Activated naive CD4-positive, alpha-beta T cell treated with anti-CD3 and anti-CD28 coated beads, Interleukin-2, amount 10 ng/mL, durations not matched to agents 7 days and 5 days (primary cell): ENCODE measurements at places on chromosomes 6 and 20.

DNA sequence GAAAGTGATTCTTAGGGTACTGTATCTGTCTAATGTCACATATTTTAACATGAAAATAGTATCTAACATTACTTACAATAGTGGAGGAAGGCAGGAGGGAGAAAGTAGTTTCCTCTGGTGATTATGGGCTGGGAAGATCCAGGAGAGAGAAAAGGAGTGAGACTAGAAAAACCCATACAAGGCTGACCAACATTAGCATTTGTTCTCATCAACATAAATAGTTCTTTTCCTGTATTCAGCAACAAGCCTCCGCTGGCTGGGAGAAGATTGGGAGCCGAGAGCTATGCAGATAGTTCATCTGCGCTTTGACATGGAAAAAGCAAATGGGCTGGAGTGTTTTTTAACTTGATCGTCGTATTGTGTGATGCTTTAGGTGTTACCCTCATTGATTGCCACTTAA, 239.4 kb downstream of the PHACTR1 start:
- no peak for DNase-seq
- H3K27ac ChIP-seq, result no peak overlapping the region
- peaks cover 19% of the 10 kb centered on the region for H3K4me1 ChIP-seq
- H3K36me3 ChIP-seq, result no peaks in the 10 kb centered on the region

DNA sequence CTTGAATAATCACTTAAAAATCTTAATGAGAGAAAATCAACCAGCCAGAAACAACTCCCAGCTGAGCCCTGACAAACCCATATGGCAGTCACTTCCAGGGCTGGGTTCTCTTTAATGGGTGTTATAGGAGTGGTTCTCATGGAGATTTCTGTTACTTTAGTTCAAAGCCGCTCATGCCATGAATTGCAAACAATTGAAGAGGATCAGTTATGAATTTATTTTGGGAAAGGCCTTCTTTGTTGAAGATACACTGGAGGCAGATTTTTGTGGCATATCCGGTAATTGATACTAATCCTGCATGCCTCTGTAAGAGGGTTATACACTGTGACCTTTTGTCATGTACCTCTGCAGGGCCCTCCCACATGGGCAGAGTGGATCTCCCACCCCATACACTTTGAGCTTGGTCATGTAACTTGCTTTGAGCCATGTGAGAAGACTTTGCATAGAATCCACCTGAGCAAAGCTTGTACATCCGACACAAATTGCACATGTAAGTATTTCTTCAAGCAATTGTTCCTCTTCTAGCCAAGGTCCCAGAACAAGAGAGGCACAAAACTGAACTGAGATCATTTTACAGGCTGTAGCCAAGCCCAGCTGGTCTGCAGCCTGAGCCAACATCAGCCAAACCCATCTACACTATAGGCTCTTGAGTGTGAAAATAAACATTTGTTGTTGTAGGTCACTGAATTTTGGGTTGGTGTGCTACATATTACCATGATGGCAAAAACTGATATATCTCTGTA, 492.3 kb downstream of the PREX1 start:
- peaks cover 24% of the 10 kb centered on the region for H3K27me3 ChIP-seq
- no peak for DNase-seq
- no peak overlapping the region for H3K4me3 ChIP-seq
- H3K36me3 ChIP-seq, result no peaks in the 10 kb centered on the region
- H3K4me1 ChIP-seq, result no peaks in the 10 kb centered on the region

DNA sequence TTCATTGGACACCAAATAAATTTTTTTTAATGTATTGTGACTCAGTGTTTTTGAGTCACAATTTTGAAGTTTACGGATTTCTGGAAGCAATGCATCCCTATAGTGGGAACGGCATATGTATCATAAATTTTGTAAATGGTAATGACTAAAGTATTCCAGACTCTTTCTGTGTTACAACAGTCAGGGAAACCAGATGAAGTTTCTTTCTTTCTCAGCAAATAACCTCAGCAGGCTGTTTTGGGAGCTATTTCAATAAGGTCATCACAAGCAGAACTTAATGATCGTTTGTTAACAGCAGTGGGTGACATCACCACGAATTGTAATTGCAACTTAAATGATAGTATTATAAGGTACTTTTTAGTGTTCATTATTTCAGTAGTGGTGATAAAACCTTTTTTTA, 52.0 kb downstream of the HIVEP1 start:
- no peak for DNase-seq
- no peak overlapping the region for H3K27ac ChIP-seq
- H3K4me1 ChIP-seq, result peaks cover 40% of the 10 kb centered on the region

- H3K4me3 ChIP-seq, result no peak overlapping the region
- H3K27ac ChIP-seq, result peak overlapping the region; percentile 91
- H3K36me3 ChIP-seq, result peaks cover 3% of the 10 kb centered on the region
- H3K4me1 ChIP-seq, result peaks cover 37% of the 10 kb centered on the region
- peak; percentile 60 for DNase-seq
- peaks cover 13% of the 10 kb centered on the region for H3K27me3 ChIP-seq
These were observed 17.9 kb downstream of the C6orf15 start for GRCh38 chr6:31094389-31094881.

- H3K4me1 ChIP-seq, result peaks cover 35% of the 10 kb centered on the region
- no peak overlapping the region for H3K4me3 ChIP-seq
These were observed 27.5 kb downstream of the SASH1 start for GRCh38 chr6:148370176-148370575.

- no peaks in the 10 kb centered on the region for H3K4me1 ChIP-seq
- H3K27ac ChIP-seq, result no peak overlapping the region
- no peak for DNase-seq
These were observed 114.6 kb upstream of the HTR1E start for GRCh38 chr6:86822747-86823146.

DNA sequence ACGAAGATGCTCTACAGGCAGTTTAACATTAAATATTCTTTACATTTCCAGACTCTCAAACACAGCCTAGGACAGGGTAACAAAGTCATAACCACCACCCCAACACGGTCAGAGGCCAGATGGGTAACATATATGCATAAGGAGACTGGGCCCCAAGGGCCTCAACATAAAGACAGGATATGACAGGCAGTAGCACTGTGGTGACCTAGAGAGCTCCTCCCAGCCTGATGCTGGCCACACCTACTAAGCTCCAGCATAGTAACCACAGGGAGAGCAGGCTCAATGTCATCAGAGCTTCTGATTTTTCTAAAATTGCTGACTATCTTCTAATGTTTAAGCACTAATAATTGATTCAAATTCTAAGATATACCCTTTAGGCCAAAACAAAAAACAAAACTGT, 21.7 kb downstream of the SMLR1 start:
- H3K4me1 ChIP-seq, result peaks cover 8% of the 10 kb centered on the region
- peak; percentile 68 for DNase-seq
- H3K36me3 ChIP-seq, result no peaks in the 10 kb centered on the region
- no peak overlapping the region for H3K27ac ChIP-seq
- H3K4me3 ChIP-seq, result no peak overlapping the region
- H3K27me3 ChIP-seq, result peaks cover 3% of the 10 kb centered on the region

- no peak overlapping the region for H3K4me3 ChIP-seq
- no peaks in the 10 kb centered on the region for H3K4me1 ChIP-seq
- DNase-seq, result no peak
- H3K36me3 ChIP-seq, result no peaks in the 10 kb centered on the region
These were observed 95.7 kb downstream of the LYRM2 start for GRCh38 chr6:89542866-89543265.

- no peak overlapping the region for H3K27ac ChIP-seq
- peaks cover 20% of the 10 kb centered on the region for H3K27me3 ChIP-seq
- H3K4me1 ChIP-seq, result peaks cover 9% of the 10 kb centered on the region
- DNase-seq, result peak; percentile 48
These were observed 1.1 kb upstream of the OPN5 start for GRCh38 chr6:47780510-47781356.

- no peak overlapping the region for H3K27ac ChIP-seq
- no peaks in the 10 kb centered on the region for H3K27me3 ChIP-seq
- no peak for DNase-seq
- no peaks in the 10 kb centered on the region for H3K36me3 ChIP-seq
- peaks cover 4% of the 10 kb centered on the region for H3K4me1 ChIP-seq
- H3K4me3 ChIP-seq, result no peak overlapping the region
These were observed 102.9 kb upstream of the TSHZ2 start for GRCh38 chr20:52869276-52869675.

DNA sequence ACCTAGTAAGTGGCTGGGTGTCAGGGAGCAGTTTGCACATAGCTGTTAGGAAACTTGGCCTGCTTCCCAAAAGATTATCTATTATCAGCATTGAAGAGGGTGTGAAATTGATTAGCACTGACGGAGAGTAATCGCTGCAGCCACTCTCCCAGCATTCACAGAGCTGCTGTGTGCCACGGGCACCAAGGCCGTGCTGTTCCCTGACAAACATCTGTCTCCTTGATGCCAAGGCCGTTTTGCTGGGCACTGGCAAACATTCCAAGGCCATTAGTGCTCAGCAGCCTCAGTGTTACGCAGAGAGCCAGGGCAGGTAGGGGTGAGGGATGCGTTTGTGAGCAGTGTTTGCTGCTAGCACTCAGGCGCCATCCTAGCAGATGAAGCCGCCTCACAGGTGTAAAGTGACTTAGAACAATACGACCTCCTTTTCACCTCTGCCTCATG, 57.7 kb upstream of the VSTM2L start:
- no peaks in the 10 kb centered on the region for H3K27me3 ChIP-seq
- H3K4me3 ChIP-seq, result no peak overlapping the region
- H3K27ac ChIP-seq, result no peak overlapping the region
- no peak for DNase-seq
- no peaks in the 10 kb centered on the region for H3K4me1 ChIP-seq

GRCh38 chr6:161367472-161367871, 93.6 kb upstream of the AGPAT4 start:
- no peak overlapping the region for H3K4me3 ChIP-seq
- H3K27ac ChIP-seq, result no peak overlapping the region
- H3K36me3 ChIP-seq, result no peaks in the 10 kb centered on the region
- no peaks in the 10 kb centered on the region for H3K27me3 ChIP-seq
- H3K4me1 ChIP-seq, result no peaks in the 10 kb centered on the region

DNA sequence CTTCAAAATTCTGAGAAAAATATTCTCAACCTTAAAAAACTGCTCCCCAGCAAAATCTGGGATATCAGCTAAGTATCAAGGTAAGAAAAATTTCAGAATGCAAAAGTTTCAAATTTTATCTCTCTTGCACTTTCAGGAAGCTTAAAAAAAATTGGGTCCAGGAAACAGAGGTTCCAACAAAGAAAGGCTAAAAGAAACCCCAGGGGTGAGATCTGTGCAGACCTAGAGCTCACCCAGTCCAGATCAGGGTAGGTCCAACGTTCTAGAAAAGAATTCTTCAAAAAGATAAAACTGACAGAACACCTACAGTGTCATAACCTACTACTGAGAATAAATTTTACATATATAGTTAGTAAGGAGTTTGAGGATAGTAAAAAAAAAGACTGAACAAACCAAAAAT, 23.5 kb downstream of the ILRUN start:
- no peaks in the 10 kb centered on the region for H3K27me3 ChIP-seq
- peaks cover 13% of the 10 kb centered on the region for H3K36me3 ChIP-seq
- H3K4me1 ChIP-seq, result peaks cover 64% of the 10 kb centered on the region
- DNase-seq, result no peak
- H3K27ac ChIP-seq, result peak overlapping the region; percentile 99
- peak overlapping the region; percentile 66 for H3K4me3 ChIP-seq

DNA sequence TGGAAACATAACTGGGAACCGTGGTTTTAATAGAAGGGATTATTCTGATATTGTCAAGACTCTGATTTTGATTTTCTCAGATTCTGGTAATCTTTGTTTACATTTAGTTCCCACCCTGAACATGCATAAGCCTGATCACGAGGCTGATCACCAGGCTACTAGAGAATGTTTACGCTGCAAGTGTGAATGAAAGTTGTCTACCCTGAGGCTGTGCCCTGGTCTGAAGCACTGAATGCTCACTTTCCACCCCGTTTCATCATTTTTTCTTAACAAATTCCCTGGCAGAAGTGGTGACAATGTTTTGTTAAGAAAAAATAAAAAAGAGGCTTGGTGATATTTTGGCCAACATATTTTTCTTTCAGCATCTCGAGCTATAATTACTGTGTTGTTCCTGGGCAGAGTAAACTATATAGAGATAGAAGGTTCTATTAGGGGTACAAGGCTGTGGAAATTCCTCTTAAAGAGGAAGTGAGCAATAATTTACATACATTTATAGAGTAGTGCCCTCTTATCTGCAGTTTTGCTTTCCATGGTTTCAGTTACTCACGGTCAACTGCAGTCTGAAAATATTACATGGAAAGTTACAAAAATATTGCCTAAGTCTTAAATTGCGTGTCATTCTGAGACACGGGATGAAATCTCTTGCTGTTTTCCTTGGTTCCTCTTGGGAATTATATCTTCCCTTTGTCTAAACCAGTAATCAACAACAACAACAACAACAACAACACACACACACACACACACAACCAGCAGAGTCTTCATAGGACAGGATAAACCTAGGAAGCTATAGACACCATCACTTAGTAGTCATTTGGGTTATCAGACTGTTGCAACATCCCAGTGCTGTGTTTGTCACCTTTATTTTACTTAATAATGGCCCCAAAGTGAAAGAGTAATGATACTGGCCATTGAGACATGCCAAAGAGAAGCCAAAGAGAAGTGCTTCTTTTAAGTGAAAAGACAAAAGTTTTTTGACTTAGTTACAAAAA, 566.6 kb upstream of the CITED2 start:
- no peak overlapping the region for H3K27ac ChIP-seq
- H3K4me3 ChIP-seq, result no peak overlapping the region
- no peaks in the 10 kb centered on the region for H3K4me1 ChIP-seq

DNA sequence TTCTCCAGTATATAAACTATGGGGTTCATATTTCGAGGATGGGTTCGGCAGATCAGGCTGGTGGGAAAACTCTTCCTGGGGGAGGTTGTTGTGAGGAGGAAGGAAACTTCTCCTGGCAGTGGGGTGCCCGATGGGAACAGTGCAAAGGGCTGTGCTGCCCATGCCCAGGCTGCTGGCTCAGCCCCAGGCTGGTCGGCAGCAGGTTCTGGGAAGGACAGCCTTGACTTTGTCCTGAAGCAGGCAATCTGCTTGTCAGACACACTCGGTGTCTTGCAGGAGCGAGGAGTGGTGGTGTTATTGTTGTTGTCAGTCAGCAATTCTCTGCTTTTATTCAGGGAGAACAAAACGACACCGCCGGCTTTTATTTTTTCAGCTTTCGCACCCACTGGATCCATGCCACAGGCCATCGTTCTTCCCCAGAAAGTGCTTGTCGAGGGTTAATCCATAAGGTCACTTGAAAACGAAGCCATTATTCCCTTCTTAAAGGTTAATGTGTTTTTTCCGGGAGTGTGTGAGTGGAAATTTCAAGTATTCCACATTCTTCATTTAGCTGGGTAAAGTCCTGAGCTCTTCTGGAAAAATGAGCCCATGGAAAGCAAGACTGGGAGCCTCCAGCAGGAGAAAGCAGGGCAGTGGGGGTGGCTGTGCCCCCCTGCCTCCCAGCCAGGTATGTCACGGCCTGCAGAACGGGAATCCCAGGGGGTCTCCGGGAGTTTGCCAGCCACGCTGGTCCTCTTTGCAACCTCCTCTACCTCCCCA, 57.0 kb upstream of the STX16 start:
- H3K27ac ChIP-seq, result no peak overlapping the region
- peaks cover 35% of the 10 kb centered on the region for H3K27me3 ChIP-seq
- no peak for DNase-seq
- no peaks in the 10 kb centered on the region for H3K36me3 ChIP-seq
- H3K4me1 ChIP-seq, result no peaks in the 10 kb centered on the region

GRCh38 chr6:41781366-41781730, 766 bp downstream of the PRICKLE4 start:
- H3K27ac ChIP-seq, result no peak overlapping the region
- H3K36me3 ChIP-seq, result no peaks in the 10 kb centered on the region
- peak overlapping the region; percentile 59 for H3K4me3 ChIP-seq
- no peak for DNase-seq
- peaks cover 65% of the 10 kb centered on the region for H3K27me3 ChIP-seq
- peaks cover 27% of the 10 kb centered on the region for H3K4me1 ChIP-seq

GRCh38 chr6:142187209-142187608, 40.1 kb downstream of the VTA1 start:
- H3K27ac ChIP-seq, result no peak overlapping the region
- H3K4me1 ChIP-seq, result no peaks in the 10 kb centered on the region
- no peaks in the 10 kb centered on the region for H3K27me3 ChIP-seq
- no peak for DNase-seq
- H3K4me3 ChIP-seq, result no peak overlapping the region
- H3K36me3 ChIP-seq, result peaks cover 5% of the 10 kb centered on the region
